KBM-7 (cell line): ENCODE measurements at places on chromosomes 6 and 20.
A peak's percentile ranks its signal among the peaks of the same experiment; 100 is the strongest.

GRCh38 chr20:39326050-39326449 lies 363.9 kb downstream of the DHX35 start:
- no peak for DNase-seq

GRCh38 chr20:38987777-38988176 lies 25.6 kb downstream of the DHX35 start:
- no peak for DNase-seq

GRCh38 chr6:12348530-12349511 lies 58.7 kb downstream of the EDN1 start:
- no peak for DNase-seq

DNA sequence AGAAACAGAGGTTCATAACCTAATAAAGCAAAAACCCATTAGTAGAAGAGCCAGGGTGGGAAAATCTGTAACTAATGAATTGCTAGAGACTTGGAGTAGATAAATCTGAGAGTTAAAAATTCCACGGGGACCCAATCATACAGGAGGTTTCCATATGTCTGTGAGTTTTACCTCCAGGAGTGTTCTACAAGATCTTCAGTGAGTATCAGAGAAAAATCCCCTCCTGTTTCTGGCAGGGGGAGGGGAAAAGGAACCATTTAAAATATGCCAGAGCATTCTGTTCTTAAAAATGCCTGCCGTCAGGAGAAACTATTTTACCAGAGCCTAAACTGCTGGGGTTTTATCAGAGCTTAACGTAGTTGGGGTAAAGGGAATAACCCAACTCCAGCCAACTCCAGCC lies 54.0 kb upstream of the PLN start:
- DNase-seq = no peak

DNA sequence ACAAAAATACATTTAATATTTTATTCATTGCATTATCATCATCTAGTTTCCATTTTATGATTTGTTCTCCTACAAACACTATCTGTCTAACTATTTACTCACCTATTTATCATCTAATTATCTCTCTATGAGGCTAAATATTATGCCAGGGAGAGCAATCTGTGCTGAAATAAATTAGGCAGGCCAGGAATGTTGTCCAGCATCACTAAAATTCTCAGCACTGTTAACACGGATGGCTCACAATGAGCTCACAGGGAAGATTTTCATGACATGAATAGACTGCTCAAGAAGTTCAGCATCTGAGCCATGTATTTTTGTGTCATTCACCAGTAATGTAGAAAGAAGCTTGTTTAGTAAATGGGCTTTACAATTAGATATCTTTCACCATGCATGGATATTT lies 1277.2 kb downstream of the GRIK2 start:
- DNase-seq = no peak

DNA sequence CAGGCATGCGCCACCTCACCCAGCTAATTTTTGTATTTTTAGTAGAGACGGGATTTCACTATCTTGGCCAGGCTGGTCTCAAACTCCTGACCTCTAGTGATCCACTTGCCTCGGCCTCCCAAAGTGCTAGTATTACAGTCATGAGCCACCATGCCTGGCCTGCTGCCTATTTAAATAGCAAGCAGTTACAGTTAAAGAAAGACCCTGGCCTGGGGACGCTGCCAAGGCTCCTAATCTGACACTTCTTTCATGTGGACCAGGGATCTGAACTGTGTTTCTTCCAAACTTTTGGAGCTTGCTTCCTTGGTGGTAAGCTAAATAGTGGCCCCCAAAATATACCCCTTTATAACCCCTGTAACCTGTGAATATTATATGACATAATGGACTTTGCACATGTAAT lies 15.3 kb downstream of the PPARD start:
- no peak for DNase-seq

DNA sequence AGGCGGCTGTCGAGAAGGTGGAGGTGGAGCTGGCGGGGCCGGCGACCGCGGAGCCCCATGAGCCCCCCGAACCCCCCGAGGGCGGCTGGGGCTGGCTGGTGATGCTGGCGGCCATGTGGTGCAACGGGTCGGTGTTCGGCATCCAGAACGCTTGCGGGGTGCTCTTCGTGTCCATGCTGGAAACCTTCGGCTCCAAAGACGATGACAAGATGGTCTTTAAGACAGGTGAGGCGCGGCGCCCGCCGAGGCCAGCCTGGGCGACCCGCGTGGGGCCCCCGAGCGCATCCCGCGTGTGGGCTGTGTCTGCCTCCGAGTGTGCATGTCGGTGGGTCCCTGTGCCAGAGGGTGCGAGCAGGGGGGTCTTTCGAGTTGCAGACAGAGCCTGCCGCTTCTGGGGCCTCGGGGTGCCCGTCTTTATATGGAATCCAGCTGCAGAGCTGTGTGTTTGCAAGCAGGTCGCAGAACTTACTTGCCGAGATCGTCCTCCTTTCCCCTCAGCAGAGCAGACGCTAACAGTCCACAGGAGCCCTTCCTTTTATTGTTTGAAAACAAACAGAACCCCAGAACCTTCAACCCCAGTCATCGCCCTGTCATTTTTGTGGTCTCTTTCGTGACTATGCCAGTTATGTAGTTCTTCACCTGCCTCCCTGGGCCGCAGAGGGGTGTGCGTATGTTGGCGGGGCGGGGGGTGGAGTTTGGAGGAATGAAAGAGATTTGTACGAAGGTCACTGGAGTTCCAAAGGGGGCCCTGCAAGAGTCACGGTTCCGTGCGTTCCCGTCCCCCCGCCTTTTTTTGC lies 766 bp downstream of the SLC16A10 start:
- peak; percentile 62 for DNase-seq

DNA sequence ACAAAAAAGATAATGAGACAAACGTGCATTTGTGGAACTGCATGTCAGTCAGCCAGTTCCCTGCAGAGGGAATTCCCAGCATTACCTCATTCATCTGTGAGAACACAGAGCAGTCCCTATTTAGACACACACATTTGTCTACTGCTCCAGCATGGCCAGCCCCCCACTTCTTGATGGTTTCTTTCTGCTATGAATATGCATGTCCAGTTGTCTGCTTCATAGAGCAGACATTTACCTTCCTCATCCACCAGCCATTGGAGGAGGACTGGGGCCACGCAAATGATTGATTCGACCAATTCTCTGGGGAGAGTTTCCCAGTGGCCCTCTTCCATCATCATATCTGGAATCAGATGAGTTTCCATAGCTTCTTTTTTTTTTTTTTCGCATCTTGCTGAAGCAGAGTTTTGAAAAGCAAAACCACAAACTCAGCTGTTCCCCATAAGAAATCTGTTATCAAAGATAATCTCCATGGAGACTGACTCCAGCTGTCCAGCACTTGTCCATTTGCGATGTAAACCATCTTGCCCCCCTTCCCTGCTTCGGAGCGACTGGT lies 11.8 kb downstream of the ENPP1 start:
- DNase-seq = no peak

DNA sequence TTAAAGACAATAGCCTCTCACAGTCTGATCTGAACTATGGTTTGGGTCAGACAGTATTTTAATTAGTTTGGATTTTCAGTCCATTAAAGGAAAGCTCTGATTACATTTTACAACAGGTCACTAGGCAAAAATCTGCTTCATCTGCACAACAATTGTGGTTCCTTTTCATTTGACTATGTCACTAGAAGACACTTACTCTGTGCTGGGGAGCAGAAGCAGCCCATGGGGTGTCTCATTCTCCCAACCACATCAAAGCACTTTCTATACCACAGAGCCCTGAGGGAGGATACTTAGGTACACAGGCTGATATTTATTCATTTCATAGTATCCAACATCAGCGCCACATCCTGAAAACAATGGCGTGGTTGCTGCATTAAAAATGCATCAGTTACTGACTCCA lies 36.6 kb upstream of the HDAC2 start:
- no peak for DNase-seq

DNA sequence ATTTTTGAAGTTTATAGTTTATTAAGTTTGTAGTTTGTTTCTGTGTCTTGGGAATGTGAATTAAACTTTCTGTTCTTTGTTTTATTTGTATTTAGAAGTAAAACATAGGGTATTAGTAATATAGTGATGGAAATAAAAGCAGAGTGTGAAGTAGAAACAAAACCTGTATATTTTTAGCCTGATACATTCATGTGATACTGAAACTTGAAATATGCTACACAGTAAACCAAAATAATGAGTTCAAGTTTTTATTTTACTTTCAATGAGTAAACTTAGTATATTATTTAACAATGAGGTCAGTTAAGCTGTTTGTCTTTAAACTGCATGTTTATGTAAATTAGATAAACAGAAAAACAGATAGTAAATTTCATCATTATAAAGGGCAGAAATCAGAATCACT lies 1592.6 kb downstream of the GRIK2 start:
- DNase-seq = no peak

DNA sequence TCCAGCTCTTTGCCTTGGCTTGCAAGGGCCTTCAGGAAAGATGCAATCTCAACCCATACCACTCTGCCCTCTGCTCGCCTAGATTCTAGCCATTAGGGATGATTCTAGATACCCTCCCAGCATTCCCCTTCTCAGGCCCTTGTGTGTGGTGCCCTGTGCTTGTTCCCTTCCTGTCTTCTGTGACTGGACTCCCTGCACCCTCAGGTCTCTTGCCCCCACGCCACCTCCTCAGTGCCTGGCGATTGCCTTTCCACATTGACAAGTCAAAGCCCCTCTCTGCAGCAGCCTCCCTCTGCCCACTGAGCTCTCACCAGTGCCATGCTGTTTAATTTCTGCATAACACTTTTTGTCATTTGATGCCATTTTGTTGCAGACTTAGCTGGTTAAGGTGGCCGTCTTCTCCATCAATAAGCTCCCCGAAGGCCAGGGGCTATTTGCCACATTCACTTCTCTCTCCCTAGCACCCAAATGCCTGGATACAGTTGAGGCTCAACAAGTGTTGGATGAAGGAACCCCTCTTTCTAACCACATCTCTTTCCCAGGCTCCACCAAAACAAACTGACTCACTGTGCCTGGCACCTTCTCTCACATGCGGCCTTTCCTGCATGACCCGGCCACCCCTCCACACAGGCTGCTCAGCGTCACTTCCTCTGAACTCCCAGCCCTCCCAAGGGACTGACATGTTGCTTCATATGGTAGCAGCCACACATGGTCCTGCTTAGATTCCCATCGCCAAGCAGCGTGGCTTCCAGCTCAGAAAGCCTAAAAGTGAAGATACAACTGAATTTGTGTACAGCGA lies 4.6 kb upstream of the TXNDC5 start:
- peak; percentile 71 for DNase-seq

- DNase-seq = no peak
Measured at GRCh38 chr6:52360601-52361413, 1.1 kb upstream of the PAQR8 start.

GRCh38 chr6:105058316-105058715 lies 101.4 kb downstream of the LIN28B start:
- DNase-seq = peak; percentile 18

GRCh38 chr6:157611406-157611805 lies 211.6 kb upstream of the SNX9 start:
- DNase-seq = no peak

GRCh38 chr6:125486881-125487280 lies 185.1 kb upstream of the HDDC2 start:
- DNase-seq = no peak
